CD4-positive, alpha-beta T cell (primary cell): ENCODE measurements at places on chromosomes 2 and 18. TPM values are rescaled to one million over a fixed set of nuclear protein-coding genes. Genes with fewer than 3 reads are reported as not detected.

ANTXR1 gene
- total RNA-seq: not detected

B3GNT2 gene
- total RNA-seq: 47.7 TPM

GRCh38 chr2:219175928-219176817, 552 bp downstream of the CNPPD1 start:
- peaks cover 78% of the 10 kb centered on the region for H3K4me1 ChIP-seq
- H3K27ac ChIP-seq: peak overlapping the region; percentile 78
- peaks cover 51% of the 10 kb centered on the region for H3K36me3 ChIP-seq
- peak overlapping the region; percentile 90 for H3K4me3 ChIP-seq
- no peak for DNase-seq
- H3K27me3 ChIP-seq: no peaks in the 10 kb centered on the region

DNA sequence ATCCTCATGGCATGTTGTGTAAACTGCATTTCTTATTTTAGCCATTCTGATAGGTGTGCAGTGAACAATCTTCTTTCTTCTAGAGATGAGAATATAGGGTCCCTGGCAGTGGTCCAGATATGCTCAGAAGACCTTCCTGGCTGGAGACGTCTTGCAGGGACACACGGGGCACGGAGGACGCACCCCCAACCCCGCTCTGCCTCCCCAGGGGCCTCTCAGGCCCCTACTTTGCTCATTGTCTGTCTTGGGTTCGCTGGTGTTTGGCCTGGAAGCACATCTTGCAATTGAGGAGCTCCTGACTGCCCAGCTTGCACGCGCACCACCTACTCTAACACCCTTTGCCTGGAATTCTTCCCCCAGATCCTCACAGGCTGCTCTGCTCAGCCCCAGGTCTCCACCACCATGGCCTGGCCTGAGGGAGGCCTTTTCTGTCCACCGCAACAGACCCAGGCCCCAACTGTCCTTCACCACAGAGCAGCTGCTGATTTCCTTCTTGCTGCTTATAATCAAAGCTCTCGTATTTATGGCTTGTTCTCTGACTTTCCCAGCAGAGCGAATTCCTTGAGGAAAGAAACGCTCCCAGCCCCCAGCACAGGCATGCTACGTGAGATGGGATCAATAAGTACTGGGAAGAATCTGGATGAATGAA, 295.9 kb upstream of the HDAC4 start:
- no peaks in the 10 kb centered on the region for H3K27me3 ChIP-seq
- no peaks in the 10 kb centered on the region for H3K36me3 ChIP-seq
- DNase-seq: no peak
- H3K4me3 ChIP-seq: no peak overlapping the region

TBR1 gene
- not detected for total RNA-seq

DNA sequence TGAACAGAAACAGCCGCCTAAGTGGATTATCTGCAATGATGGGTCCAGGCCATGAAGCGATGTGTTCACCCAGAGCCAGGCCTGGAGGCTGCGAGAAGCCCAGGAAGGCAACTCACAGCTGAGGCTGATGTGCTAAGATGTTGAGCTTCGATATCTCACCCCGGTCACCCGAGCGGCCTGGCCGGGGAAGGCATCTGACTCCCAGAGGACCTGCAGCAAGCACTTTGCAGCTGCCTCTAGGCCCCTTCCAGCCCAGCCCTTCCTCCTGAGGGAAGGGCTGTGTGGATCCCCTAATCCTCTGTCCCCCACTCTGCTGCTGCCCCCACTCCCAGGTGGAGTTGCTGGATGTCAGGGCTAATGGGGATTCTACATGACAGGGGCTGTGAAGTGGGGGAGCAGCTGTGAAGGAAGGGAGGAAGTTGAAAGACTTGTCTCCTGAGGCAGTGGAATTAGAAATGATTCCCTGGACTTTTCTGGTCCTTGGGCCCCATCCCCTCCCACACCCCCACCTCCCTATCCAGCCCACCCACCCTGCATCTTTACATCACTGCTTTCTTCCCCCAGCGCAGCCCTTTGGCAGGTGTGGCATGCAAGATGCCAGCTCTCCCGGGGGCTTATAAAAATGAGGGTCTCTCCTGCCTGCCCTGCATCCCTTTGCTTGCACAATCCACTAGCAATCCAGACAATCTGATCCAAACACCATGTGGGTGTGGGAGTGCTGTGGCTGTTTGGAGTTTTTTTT, 4.3 kb downstream of the ATP6V1B1 start:
- H3K4me1 ChIP-seq: no peaks in the 10 kb centered on the region
- H3K27ac ChIP-seq: no peak overlapping the region

GRCh38 chr2:60213865-60214625, 339.4 kb downstream of the BCL11A start:
- H3K4me1 ChIP-seq: no peaks in the 10 kb centered on the region
- no peaks in the 10 kb centered on the region for H3K27me3 ChIP-seq
- no peaks in the 10 kb centered on the region for H3K36me3 ChIP-seq
- no peak overlapping the region for H3K27ac ChIP-seq
- no peak for DNase-seq

DNA sequence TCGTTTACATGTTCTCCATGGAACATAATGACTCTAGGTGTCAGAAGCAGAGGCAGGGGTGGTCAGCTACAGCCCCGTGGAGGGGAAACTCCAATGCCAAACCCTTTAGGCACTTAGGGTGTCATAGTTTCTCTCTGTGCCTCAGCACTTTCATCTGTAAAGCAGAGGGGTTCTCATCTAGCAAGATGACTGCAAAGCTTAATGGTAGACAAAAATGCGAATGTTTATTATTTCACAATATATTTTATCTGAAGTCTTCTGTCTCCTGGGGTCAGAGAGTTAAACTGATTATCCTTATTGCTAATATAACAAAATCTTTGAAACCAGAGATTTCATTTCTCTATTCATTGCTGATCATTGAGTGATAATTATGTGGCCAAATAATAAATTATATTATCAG, 522.5 kb downstream of the TSN start:
- no peaks in the 10 kb centered on the region for H3K4me1 ChIP-seq
- H3K36me3 ChIP-seq: no peaks in the 10 kb centered on the region
- no peak for DNase-seq

DNA sequence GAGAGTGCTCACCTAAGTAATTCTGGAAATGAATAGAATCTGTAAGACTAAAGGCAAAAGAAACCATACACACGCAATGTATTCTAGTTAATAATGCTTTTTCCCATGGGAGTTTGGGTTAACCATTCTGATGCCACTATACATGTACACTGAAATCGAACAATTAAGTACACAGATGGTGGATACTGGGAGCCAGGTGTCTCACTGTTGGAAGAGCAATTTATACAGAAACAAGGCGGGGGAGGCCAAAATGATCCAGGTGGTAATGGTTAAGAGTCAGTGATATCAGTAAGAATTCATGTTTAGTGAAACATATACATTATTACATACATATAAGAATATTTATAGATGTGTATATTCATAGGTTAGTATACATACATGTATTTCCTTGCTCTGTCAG, 67.2 kb downstream of the TMEM131 start:
- H3K27ac ChIP-seq: no peak overlapping the region
- H3K4me3 ChIP-seq: no peak overlapping the region
- peaks cover 19% of the 10 kb centered on the region for H3K36me3 ChIP-seq

DNA sequence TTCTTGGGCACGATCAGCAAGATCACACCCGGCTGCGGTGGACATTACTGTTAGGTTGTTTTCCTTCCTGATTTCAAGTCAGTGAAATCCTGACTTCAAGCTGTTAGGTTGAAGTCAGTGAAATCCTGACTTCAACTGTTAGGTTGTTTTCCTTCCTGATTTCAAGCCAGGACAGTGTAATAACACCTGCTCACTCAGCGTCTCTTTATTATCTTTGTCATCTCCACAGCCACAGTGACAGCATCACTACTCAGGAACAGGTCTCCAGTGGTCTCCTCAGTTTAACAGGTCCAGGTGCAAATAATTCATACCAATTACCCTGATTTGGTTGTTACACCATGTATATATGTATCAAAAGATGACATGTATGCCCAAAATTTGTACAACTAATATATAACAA, 208.1 kb upstream of the REG3G start:
- no peak overlapping the region for H3K4me3 ChIP-seq
- H3K36me3 ChIP-seq: no peaks in the 10 kb centered on the region
- no peaks in the 10 kb centered on the region for H3K4me1 ChIP-seq
- no peak overlapping the region for H3K27ac ChIP-seq
- no peaks in the 10 kb centered on the region for H3K27me3 ChIP-seq
- DNase-seq: no peak

DNA sequence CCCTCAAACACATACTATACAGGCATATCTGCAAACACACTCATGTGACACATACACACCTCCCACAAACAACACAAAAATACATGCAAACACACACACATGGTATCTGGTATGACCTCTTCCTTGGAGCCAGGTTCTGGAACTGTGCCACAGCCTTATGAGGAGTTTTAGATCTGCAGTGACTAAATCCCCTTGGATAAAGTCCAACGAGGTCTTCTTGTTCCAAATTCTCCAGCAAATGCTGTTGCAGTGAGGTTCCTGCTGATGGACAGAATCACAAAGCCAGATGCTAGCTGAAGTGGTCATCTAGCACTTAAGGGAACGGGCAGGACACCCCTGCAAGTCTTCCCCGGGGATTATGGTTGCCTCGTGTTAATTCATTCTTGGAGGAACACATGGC, 54.5 kb upstream of the DAPL1 start:
- no peak for DNase-seq
- no peak overlapping the region for H3K27ac ChIP-seq

GPAT2 gene
- total RNA-seq: 2.0 TPM

- DNase-seq: no peak
- no peak overlapping the region for H3K27ac ChIP-seq
- no peak overlapping the region for H3K4me3 ChIP-seq
- H3K27me3 ChIP-seq: no peaks in the 10 kb centered on the region
- no peaks in the 10 kb centered on the region for H3K4me1 ChIP-seq
These were observed 62.4 kb upstream of the EFEMP1 start for GRCh38 chr2:55986001-55986400.

COL4A4 gene
- total RNA-seq: not detected

ALPP gene
- total RNA-seq: not detected

- H3K27ac ChIP-seq: no peak overlapping the region
- peaks cover 5% of the 10 kb centered on the region for H3K4me1 ChIP-seq
- H3K27me3 ChIP-seq: no peaks in the 10 kb centered on the region
These were observed 210.3 kb upstream of the RBMS1 start for GRCh38 chr2:160703648-160704585.

DNA sequence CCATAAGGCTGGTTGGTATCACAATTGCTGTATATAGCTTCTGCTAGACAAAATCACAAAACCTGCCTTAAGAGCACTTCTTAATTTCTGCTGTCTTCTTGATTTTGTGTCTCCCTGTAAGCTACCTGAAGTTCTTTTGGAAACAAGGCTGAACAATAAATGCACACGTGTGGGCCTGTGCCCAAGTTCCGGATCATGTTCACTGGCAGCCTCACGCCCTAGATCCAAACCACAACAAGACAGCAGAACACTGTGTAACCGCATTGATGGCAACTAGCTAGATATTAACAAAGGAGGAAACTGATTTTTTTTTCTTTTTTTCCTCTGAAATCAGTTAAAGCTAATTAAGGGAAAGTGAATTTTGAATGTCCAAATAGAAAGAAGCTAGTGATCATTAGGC, 81.5 kb upstream of the LYPD6B start:
- no peaks in the 10 kb centered on the region for H3K4me1 ChIP-seq
- H3K27ac ChIP-seq: no peak overlapping the region
- H3K36me3 ChIP-seq: peaks cover 2% of the 10 kb centered on the region
- H3K27me3 ChIP-seq: no peaks in the 10 kb centered on the region

GRCh38 chr2:11395389-11395788, 51.0 kb upstream of the ROCK2 start:
- H3K27me3 ChIP-seq: no peaks in the 10 kb centered on the region
- H3K4me3 ChIP-seq: no peak overlapping the region
- no peak for DNase-seq
- no peaks in the 10 kb centered on the region for H3K4me1 ChIP-seq
- no peaks in the 10 kb centered on the region for H3K36me3 ChIP-seq

SCN9A gene
- total RNA-seq: 0.17 TPM

DNAJC5G gene
- not detected for total RNA-seq

SPATA3 gene
- not detected for total RNA-seq

DNA sequence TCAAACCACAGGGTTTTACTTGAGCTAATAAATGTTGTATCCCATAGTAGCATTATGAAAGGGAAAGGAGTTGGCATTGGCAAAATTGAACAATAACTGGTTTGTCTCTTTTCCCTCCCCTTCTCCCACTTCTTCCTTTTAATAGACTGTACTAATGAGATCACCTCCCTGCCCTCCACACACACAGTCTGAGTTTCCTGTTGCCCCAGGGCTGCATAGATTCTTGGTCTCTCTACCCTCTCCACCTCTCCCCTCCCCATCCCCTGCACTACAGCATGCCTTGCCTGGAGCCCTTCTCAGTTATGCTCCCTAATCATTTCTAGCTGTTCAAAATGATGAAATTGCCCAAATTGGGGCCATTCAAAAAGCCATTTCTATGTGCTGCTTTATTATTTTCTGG, 37.2 kb upstream of the NEMP2 start:
- H3K4me1 ChIP-seq: no peaks in the 10 kb centered on the region
- DNase-seq: no peak
- H3K36me3 ChIP-seq: no peaks in the 10 kb centered on the region
- no peak overlapping the region for H3K4me3 ChIP-seq

- peaks cover 2% of the 10 kb centered on the region for H3K4me1 ChIP-seq
- peaks cover 7% of the 10 kb centered on the region for H3K27me3 ChIP-seq
- H3K36me3 ChIP-seq: no peaks in the 10 kb centered on the region
- no peak for DNase-seq
These were observed 25.8 kb downstream of the CIB4 start for GRCh38 chr2:26615336-26615859.

DNAJC27 gene
- 23.1 TPM for total RNA-seq

GRCh38 chr2:43274055-43274454, 47.6 kb upstream of the ZFP36L2 start:
- H3K36me3 ChIP-seq: peaks cover 27% of the 10 kb centered on the region
- no peak overlapping the region for H3K4me3 ChIP-seq
- H3K27ac ChIP-seq: no peak overlapping the region
- no peak for DNase-seq
- no peaks in the 10 kb centered on the region for H3K4me1 ChIP-seq

LIPG gene
- total RNA-seq: not detected

DNA sequence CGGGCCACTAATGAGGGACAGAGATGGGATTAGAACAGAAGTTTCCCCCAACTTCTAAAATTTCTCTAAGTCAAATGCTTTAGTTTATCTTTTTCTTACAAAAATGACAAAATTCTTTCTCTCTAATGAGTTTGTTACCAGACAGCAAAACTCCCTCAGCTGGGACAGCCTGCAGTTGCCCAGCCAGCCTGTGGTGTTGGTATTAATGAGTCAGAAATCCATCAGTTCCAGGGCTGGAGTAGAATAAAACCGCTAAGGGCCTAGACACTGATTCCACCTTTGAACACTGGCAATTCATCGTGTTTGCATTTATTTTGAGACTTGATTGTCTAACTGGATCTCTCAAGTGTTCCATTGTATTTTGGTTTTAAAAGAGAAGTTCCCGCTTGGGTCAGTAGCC, 38.3 kb upstream of the SMAD2 start:
- H3K4me1 ChIP-seq: no peaks in the 10 kb centered on the region
- no peak overlapping the region for H3K4me3 ChIP-seq
- DNase-seq: no peak
- no peaks in the 10 kb centered on the region for H3K27me3 ChIP-seq

LIMS4 gene
- total RNA-seq: not detected
